Activated CD4-positive, CD25-positive, alpha-beta regulatory T cell treated with anti-CD3 and anti-CD28 coated beads, Interleukin-2, amount 50 U/mL, for 24 hours (primary cell): ENCODE measurements at places on chromosomes 11 and 22.

GRCh38 chr11:44858796-44859527 is 91.7 kb downstream of the TP53I11 start:
- no peak for ATAC-seq

DNA sequence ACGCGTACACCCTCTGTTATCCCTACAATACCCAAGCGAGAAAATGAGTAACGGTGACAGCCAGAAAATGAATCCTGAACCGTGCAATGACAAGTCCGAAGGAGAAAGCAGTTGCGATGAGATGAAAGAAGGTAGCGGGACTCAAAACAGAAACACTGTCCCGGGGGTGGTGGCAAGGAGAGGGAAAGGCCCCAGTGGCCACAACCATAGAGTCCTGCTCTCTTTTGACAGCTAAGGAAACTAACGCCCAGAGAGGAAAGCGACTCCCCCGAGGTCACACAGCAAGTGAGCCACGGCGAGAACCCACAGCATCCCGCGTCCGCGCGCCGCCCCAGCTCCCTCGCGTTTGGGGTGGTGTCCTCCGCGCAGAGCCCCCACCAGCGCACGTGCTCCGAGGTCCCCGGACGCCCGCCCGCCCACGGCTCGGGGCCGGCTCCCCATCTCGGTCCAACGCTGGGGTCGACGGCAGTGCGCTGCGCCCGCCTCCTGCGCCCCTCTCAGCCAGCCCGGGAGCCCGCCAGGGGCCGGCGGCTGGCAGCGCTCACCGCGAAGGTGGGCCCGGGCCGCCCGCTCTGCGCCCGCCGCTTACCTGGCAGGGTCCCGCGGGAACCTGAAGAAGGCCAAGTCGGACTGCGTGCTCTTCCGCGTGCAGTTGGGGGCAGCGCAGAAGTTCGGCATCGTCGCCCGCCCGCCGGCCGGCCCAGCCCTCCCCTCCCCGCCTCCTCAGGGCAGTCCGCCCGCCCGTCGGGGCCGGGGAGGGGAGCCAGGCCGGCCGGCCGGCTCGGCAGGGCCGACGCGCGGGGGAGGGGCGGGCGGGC is 564 bp downstream of the THAP12 start:
- ATAC-seq, result peak; percentile 27

GRCh38 chr22:26901198-26901816 is 243.9 kb downstream of the MIAT start:
- no peak for ATAC-seq

DNA sequence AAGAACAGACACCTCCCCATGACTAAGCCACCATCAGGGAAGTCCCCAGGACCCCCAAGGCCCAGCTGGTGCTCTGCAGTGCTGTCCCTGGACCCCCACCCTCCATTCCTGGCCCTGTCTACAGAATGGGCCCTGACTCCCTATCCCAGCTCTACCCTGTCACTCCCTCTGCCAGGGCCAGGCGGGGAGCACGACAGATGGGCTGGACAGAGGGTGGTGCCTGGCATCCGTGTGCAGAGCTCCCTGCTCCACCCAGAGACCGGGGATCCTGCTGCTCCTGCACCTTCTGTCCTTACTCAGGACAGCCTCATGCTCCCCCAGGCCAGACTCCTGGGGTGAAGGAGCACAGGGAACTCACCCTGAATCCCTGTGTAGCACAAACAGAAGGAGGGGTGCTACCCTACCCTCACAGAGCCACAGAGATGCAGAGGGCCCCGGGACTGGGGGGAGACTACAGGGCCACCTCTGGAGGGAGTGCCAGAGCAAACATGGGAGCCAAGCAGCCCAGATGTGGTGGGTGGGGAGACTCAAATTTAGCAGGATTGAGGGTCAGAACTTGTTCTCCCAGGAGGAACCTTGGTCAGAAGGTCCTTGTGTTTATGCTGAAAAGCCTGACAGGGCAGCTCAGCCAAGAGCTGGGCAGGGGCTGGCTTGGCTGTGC is 2.0 kb downstream of the ARVCF start:
- no peak for ATAC-seq

DNA sequence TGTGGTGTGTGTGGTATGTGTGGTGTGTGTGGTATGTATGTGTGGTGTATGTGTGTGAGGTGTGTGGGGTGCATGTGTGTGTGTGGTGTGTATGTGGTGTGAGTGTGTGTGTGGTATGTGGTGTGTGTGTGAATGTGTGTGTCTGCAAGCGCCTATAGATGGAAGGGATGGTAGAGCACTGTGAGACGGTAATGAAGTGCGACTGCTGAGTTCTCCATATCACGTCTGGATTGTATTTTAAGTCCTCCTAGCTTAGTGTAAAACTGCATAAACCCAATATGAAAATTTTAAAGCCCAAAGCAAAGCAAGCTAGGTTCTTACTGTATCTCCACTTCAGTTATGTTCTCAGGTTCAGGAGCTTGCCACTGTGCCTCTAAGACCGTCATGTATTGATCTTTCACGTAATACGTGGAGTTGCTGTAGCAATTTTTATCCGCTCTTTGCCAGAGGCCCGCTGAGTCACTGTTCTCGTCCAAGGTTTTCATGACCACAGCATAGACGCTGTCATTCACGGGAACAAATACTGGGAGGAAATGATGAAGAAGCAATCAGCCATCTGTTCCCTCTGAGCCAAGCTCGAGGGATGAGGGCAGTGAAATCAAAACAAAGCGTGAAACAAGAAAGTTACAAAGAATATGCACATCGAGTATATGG is 5.5 kb downstream of the PLET1 start:
- ATAC-seq, result no peak

- no peak for ATAC-seq
Measured at GRCh38 chr11:11483627-11484026, 130.6 kb upstream of the CSNK2A3 start.
